ENCODE measurements at places on chromosomes 7 and 10.

DNA sequence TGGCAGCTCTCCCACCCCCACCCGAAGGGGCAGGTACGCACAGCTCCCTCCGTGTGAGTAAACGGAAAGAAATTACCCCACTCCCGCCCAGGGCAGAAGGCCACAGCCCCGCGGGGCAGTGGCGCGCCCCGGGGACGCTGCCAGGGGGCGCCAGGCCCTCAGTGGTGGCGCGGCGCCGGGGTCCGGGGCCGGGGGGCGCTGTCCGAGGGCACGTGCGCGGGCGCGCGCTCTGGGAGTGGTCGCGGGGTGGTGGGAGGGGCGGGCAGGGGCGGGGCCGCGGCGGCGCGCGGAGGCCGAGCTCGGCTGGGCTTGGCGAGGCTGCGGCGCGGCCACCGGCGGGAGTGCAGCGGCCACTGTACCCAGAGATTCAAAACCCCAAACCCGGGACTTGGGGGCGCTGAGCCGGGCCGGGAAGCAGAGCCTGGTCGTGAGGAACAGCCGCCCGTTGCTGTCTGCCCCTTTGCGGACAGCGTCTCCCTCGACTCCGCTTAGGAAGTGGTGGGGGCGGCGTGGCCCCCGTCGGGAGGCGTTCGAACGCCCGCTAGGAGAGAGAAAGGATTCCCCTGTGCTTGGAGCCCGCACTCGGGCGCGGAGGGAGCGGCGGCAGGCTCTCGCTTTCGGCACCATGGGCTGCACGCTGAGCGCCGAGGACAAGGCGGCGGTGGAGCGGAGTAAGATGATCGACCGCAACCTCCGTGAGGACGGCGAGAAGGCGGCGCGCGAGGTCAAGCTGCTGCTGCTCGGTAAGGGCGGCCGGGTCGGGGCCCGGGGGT, at the start of gene GNAI1:
TSS of gene GNAI1 (plus strand) at position 296 of the 773 bp plus-strand sequence. CDS start at position 626, 330 bp downstream.
- DNase-seq, result peak; percentile 51

DNA sequence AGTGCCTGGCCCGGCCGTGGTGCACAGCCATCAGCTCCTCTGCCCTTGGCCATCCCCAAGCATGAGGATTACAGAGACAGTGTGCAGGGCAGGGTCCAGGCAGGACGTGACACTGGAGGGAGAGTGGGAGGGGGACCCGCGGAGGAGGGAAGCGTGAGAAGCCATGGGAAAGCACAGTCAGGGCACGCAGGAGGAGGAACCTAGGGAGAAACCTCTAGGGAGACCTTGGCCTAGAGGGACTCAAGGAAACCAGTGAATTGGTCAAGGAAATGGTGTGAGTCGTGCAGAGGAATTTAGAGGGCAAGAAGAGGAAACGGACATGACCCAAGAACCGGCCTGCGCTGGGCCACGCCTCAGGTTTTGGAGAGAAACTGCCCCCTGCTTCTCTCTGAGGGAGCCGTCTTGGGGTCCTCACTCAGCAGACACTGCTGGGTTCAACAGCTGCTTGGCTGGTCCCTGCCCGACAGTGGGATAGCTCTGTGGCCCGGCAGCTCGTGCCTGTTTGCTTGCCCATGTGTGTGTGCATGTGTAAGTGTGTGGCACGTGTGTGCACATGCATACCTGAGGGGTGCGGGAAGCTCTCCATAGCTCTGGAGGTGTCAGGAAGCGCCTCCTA, 3.2 kb downstream of the OPN4 start:
- DNase-seq, result no peak

- no peak for DNase-seq
These were observed 99.6 kb upstream of the ANLN start for GRCh38 chr7:36289833-36290661.

DNA sequence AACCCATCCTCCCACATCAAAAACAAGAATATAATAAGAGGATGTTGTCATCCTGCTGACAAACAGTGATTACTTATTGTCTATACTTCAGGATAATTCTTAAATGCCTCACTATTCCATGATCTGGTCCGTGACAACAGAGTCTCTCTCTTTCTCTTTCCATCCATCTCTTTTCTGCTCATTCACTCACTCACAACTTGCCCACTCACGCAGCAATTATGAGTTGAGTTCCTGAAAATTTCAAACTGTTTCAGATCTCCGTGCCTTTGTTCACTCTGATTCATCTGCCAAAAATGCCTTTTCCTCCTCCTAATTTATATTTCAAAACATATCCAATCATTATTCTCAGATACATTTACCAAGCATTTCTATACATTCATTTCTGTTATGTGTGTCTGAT, 1.4 kb downstream of the OR6B1 start:
- DNase-seq, result no peak

GRCh38 chr10:70053841-70054288, 1.2 kb downstream of the MACROH2A2 start:
- DNase-seq, result no peak

DNA sequence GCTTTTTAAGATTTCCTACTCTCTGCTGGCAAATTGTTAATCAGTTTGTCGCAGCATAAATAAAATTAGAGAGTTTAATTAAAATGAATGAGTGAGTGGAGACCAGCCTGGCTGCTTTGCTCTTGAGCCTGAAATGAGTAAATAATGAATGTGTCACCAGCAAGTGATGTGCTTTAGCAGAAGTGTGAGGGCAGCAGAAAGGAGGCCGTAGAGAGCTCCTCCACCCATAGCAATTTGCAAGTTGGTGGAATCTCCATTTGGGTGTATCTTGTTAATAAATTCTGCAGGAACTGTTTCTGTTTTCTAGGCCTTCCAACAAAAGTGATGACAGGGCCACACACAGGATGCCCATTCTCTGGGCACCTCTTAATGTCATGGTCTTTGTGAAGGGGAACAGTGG, 18.8 kb upstream of the ERCC6 start:
- no peak for DNase-seq

Measured in NCI-H187 (cell line).